GM10248 (cell line): ENCODE measurements at places on chromosomes 12 and 14.

DNA sequence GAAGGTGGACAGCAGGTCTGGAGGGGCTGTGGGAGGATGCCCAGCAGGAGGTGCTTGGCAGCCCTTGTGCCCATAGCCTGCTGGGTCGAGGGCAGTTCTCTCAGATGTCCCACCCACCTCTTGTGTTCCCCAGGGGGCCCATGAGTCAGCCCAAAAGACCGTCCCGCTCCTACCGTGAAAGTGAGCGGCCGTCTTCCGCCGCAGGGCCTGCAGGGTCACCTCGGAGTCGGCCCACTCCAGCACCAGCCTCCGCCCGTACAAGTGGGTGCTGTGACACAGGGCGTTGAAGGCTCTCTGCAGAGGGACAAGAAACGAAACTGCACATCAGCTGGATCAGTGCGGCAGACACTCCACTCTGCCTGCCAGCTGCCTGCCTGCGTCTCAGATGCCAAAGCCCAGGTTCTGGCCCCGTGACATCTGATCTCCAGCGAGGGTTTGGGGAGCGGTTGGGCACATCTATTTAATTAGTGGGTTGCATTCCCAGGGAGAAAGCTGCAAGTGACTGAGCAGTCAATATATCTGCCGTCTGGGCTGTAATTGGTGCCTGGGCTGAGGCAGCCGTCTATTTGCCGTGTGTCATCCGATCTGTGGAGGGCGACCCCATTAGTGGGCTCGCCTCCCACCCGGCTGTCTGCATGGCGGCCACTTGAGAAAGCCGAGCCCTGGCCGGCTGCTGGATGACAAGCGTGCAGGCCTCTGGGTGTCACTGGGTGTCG lies 121.5 kb downstream of the RBM19 start:
- DNase-seq = no peak

DNA sequence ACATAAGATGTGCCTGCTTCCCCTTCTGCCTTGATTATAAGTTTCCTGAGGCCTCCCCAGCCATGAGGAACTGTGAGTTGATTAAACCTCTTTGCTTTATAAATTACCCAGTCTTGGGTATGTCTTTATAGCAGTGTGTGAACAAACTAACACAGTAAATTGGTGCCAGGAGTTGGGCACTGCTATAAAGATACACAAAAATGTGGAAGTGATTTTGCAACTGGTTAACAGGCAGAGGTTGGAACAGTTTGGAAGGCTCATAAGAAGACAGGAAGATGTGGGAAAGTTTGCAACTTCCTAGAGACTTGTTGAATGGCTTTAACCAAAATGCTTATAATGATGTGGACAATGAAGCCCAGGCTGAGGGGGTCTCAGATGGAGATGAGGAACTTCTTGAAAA lies 264.1 kb downstream of the DACT1 start:
- no peak for DNase-seq

- DNase-seq = no peak
These were observed 16.3 kb upstream of the BDKRB1 start for GRCh38 chr14:96239711-96240141.

- DNase-seq = no peak
These were observed 201.2 kb upstream of the G2E3 start for GRCh38 chr14:30357791-30358190.

DNA sequence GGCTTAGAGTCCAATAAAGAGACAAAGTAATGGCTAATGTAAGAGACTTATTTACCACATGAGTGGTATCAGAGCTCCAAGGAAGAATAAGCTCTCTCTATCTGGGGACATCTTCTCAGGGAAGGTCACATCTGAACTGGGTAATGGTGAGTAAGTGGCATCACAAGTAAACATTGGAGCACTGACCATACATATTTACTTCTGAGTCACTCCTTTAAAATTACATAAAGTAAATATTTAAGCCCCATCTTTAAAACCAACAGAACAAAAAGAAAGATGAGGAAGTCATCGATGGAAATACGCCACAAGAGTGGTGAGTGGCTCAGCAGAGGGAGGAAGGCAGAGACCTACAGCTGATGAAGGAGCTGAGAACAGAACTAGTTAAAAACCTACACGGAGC lies 159.9 kb downstream of the DUSP6 start:
- no peak for DNase-seq

GRCh38 chr14:105181549-105182295 lies 610 bp upstream of the NUDT14 start:
- no peak for DNase-seq

GRCh38 chr12:50390316-50390741 lies 6.1 kb downstream of the FAM186A start:
- no peak for DNase-seq

DNA sequence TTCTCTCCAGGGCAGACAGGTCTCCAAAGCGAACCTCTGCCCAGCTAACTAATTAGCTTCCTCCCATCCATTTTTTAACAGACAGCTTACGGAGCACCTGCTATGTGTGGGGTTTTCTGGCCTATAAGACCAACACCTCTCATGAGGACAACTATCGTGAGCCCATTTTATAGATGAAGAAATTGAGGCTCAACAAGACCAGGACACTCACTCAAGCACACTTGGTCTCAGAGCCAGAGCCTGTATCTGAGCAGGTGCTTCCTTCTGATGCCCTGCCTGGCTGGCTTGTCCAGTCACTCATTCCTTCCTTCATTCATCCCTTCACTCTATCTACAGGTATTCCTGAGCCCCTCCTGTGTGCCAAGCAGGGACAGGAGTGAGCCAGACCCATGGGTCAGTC lies 6.1 kb downstream of the TRPV4 start:
- no peak for DNase-seq

DNA sequence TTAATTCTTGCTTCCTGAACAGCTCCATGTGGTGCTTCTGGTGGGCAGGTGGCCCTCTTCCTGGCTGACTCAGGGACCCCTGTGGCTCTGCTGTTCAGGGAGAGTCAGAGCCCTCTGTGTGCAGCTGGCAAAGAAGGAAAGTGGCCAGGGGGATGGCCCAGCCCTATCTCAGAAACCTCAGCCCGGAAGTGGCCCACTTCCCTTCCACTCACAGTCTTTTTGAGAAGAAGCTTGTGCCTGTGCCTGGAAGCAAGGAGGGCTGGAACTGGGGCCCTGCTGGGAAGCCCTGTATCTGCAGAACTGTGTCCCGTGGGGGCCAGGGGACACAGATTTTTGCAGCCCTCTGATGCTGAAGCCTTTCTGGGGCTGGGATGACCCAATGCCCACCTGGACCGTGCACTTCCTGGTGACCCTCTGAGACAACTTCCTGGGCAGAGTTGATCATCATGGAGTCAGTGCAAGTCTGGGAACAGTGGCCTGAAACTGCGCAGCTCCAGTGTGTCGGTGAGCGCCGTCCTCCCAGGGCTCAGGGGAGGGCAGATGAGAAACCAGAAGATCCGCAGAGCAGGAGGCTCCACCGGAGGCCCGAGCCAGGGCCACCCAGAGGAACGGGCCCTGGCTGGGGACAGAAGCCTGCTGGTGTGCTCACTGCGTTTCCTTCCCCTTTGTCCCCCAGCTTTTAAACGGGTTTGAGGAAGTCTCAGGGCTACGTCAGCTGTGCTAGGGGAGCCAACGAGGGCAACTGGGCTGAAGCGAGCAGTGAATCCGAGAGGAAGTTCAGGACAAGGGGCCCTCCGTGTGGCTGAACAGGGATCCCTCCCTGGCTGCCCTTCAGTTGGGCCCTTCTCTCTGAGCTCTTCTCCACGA lies 217.4 kb upstream of the RTL1 start:
- no peak for DNase-seq

- no peak for DNase-seq
These were observed 19.5 kb upstream of the LRRC10 start for GRCh38 chr12:69630191-69630590.

DNA sequence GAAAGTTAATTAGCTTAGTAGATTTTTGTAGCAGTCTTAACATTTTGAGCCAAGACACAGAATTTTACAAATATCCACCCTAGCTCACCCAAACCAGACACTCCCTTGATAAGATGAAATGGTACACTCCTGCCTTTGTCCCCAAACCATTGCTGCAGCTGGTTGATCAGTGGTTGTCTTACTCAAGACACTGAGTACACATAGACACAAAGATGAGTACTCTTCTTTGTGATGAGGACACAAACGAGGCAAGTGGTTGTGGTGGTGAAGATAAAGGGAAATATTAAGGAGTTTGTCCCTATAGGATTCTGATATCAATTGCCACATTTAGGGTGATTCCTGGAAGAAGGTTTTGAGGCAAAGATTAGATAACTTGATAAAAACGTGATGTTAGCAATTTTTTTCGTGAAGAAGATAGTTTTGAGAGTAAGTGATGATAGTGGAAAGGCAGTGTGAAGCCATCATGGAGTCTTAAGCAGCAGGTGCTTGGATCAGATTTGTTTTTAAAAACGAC lies 21.4 kb upstream of the ATP2B1 start:
- no peak for DNase-seq

DNA sequence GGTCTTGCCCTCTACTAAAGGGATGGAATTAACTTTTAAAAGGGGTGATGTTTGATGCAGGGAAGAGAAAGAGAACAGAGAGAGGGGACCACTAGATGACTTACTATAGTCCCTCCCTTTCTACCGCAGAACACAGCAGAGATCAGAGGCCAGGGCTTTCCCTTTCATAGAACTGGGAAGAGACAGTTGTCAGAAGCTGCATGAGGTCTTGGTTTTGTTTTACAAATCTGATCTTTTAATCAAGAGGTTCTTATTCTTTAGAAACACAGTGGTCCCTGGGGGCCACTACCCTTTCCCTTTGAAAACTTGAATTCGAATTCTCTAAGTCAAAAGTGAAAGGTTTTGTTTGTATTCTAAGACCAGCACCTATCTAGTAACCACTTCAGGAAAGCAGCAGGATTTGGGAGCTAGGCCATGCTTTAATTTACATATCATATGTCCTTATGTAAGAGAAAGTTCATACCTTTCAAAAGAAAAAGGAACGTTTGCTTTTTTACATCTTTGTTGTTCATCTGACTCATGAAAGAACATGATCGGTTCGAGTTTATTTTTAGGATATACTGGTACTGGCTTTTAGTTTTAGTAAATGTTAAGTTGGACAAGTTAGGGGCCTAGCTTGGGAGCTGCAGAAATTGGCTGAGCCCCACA lies 6.3 kb downstream of the FBXL14 start:
- no peak for DNase-seq

- DNase-seq = no peak
These were observed 498.7 kb downstream of the TMEM121 start for GRCh38 chr14:106024983-106025604.

DNA sequence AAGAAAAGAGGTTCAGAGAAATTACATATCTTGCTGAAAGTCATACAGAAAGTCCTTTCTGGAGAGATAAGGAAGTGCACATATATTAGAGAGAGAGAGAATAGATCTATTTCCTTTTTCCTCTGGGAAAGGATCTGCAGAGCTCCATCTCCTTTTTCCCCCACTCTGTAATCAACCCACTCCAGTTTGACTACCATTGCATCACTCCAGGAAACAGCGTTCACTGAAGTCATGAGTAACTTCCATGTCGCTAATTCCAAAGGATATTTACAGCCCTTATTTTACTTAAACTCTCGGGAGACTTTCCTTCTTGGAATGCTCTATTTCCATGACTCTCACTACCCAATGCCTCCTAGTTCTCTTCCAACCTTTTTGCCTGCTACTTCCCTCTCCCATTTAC lies 72.5 kb upstream of the PARP11 start:
- DNase-seq = no peak

GRCh38 chr12:47990351-47991105 lies 13.7 kb downstream of the COL2A1 start:
- peak; percentile 71 for DNase-seq

- DNase-seq = no peak
These were observed 21.1 kb upstream of the VWF start for GRCh38 chr12:6145564-6145963.

DNA sequence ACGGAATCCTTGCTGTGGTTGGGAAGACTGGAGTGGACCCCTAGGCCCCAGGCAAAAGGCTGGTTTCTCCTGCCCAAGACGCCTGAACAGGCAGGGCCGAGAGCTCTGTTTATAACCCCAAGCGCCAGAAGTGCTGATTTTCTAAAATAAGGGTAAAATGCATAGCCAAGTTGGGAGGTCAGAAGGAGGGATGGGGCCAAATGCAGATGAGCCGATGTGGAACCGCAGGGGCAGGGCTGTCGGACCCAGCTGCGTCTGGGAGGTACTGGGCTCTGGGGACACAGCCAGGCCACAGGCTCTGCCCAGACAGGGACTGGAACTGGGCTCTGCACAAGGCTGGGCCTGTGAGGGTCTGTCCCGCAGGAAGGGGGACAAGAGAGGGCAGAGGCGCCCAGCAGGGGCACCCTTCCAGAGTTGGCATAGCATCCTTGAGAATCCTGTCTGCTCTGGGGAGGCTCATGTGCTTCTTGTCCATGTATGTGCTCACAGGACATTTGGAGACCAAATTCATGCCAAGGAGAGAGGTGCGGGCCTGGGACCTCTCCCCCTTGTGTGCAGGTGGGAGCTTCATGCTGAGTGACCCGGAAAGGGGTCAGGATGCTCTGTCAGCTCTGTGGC lies 49.1 kb downstream of the JAG2 start:
- no peak for DNase-seq

DNA sequence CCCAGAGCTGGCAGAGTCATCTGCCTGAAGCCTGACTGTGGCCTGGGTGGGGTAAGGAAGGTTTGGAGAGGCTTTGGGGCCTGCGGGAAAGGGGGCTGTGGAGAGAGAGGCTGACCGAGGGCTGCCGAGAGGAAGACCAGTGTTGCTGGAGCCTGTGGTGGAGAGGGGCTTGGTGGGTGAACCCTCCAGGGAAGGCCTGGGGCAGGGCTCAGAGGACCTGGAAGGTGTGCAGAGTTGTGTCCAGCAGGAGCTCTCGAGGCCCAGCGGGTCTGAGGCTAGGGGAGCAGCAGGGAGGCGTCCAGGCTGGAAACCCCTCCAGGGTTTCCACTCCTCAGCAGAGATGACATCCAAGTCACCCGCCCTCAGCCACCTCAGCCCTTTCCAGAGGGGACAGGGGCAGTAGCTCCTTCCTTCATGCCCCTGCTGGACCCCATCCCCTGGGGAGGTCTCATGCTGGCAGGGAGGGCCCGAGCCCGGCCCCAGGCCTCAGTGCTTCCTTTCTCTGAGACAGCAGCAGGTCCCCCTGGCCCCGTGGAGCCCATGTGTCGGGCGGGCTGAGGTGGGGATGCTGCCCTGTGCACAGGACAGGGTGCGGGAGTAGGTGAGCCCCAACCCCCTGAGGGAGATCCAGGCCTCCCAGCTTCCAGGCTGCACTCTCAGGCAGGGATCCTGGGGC lies 8.4 kb downstream of the CEP170B start:
- no peak for DNase-seq

- DNase-seq = no peak
These were observed 868.4 kb downstream of the DIO2 start for GRCh38 chr14:79342942-79343341.

- no peak for DNase-seq
These were observed 172.5 kb upstream of the ARID2 start for GRCh38 chr12:45557016-45557415.

DNA sequence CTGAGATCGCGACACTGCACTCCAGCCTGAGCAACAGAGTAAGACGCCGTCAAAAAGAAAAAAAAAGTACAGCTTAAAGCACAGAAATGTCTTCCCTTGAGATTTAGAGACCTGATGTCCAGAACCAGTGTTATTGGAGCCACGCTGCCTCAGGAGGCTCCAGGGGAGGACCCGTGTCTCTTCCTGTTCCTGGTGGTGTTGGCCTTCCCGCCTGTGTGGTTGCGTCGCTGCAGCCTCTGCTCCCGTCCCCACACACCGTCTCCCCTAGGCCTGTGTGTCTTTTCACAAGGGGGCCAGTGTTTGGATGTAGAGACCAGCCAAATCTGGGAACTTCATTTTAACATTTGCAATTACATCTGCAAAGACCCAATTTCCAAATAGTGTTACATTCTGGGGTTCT lies 8.6 kb upstream of the FBRSL1 start:
- DNase-seq = no peak

- DNase-seq = peak; percentile 81
These were observed 69.1 kb downstream of the VCPKMT start for GRCh38 chr14:50047274-50047676.
